Left hindlimb (tissue), 1 donor: ENCODE measurements at places on chromosomes 13 and 19.

GRCh38 chr19:33821871-33822270, 25.2 kb downstream of the KCTD15 start:
- DNase-seq = no peak

DNA sequence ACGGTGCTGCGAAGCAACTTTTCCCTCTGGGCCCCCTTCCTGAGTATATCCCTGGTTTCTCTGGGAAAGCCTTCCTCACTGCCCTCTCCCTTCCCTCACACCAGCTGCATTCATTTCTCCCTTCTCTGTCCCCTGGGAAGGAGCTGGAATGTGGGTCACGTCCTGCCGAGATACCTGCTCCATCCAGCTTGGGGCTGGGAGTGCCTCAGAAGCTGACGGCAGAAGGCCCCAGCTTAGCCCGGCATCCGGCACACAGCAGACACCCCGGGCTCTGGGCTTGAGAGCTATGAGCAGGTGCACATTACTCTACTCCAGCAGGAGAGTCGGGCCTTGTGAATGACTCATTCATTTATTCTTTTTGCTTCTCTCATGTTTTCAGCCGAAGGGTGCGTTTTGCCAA, 170.6 kb downstream of the TEX29 start:
- no peak for DNase-seq

DNA sequence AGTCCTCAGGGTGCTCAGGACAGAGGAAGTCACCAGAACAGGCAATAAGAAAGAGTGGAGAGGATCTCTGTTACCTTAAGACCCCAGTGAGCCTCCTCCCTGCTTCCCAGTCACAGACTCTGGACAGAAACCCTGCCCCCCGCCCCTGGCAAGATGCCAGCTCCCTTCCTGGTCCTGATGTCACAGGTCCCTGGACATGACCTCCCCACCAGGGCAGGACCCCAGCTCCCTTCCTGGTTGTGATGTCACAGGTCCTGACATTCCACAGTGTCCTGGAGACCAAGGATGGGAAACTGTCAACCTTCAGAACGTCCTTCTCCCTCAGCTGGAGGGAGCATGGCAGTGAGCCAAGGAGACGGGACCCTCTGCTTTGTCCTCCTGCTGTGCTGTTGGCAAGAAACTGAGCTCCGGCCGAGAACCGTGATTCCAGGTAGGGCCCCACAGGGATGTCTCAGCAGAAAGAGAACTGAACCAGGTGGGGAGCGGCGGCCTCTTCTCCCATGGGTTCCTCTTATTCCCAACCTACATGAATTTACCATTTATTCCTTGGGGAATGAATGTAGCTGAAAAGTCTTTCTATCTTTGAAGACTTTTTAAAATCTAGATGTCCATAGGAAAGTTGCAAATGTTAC, at the start of gene SPACA7:
SPACA7 (plus strand) TSS at position 306 of the 632 bp plus-strand sequence; CDS start at position 337, 31 bp downstream.
- DNase-seq = no peak

DNA sequence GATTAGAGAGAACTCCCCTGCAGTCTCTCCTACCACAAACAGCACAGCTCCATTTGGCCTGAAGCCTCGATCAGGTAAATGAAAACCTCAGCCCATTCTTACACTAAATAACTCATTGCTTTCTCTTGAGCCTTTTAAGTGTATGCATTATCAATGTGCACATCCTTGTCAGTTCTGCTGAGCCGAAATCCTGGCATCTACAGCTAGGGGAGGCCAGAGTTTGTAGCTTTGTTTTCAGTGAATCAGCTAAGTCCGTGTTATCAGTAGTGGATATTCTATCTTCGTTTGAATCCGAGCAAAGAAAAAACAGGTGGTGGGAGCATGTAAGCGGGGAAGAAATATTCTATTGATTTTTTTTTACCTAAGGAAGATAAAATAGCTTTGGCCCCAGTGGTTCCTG, 84.4 kb downstream of the ESD start:
- no peak for DNase-seq

DNA sequence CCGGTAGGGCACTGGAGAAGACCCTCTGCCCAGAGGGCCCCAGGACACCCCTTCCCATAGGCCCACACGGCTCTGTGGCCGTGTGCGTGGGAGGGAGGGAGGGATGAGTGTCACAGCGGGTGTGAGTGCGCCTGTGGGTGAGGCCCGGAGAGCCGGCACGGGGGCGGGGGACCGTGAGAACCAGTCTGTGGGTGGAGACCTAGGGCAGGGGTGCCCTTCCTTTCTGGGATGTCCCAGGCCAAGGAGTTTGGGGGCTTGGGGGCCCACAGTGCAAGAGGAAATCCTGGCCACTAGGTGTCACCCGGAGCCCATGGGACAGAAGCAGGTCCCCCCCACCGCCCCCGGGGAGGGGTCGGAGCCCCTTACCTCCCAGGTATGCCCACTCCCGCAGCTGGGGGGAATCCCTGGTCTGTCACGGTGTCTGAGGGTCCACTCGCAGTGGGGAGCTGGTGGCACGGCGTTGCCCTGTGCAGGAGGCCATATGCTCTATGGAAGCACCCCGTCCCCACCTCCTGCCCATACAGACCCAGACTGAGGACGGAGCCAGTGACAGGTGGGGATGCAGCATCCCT, 16.0 kb upstream of the SLC7A10 start:
- DNase-seq = peak; percentile 43

GRCh38 chr13:31587698-31588266, 151.5 kb upstream of the RXFP2 start:
- DNase-seq = no peak

- DNase-seq = no peak
These were observed 107.2 kb upstream of the MLNR start for GRCh38 chr13:49112782-49113525.

DNA sequence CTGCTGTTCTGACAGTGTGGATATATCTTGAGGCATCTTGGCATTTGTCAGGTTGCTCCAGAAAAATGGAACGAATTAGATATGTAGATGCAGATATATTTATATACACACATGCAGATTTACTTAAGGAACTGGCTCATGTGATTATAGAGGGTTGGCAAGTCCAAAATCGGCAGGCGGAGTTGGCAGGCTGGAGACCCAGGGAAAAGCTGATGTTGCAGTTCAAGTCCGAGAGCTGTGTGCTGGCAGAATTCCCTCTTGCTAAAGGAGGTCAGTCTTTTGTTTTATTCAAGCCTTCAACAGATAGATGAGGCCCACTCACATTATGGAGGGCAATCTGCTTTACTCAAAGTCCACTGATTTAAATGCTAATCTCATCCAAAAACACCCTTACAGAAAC, 24.4 kb upstream of the CSNK1A1L start:
- peak; percentile 60 for DNase-seq

GRCh38 chr19:28130066-28130511, 1082.9 kb downstream of the UQCRFS1 start:
- DNase-seq = no peak
